ENCODE measurements at places on chromosomes 7 and 10. TPM values are rescaled to one million over a fixed set of nuclear protein-coding genes. Genes with fewer than 3 reads are reported as not detected.

The AKR1C8 gene
- not detected for total RNA-seq

The TMEM229A gene
- total RNA-seq = not detected

The DYNC1I1 gene
- not detected for total RNA-seq

The ABCF2 gene
- 99.0 TPM for total RNA-seq

The HOXA11 gene
- 9.3 TPM for total RNA-seq

The PODXL gene
- total RNA-seq = 0.92 TPM

The SEC61G gene
- 318 TPM for total RNA-seq

The OPALIN gene
- total RNA-seq = not detected

The NRAP gene
- not detected for total RNA-seq

The RARRES2 gene
- 5.0 TPM for total RNA-seq

The ACBD7 gene
- total RNA-seq = 13.1 TPM

The SLC13A1 gene
- total RNA-seq = not detected

The WNT8B gene
- total RNA-seq = 0.44 TPM

The ADRA2A gene
- not detected for total RNA-seq

The EVX1 gene
- total RNA-seq = not detected

The RBM20 gene
- 2.7 TPM for total RNA-seq

The SEMA3C gene
- 12.2 TPM for total RNA-seq

The AGR2 gene
- total RNA-seq = not detected

The AGMO gene
- total RNA-seq = not detected

The CYP26C1 gene
- not detected for total RNA-seq

The MOGAT3 gene
- total RNA-seq = not detected

The TAS2R41 gene
- not detected for total RNA-seq

The SLC39A12 gene
- not detected for total RNA-seq

The MYL7 gene
- not detected for total RNA-seq

The WEE2 gene
- total RNA-seq = not detected

The FAM241B gene
- 27.8 TPM for total RNA-seq

The TMEM225B gene
- total RNA-seq = 0.12 TPM

The NODAL gene
- not detected for total RNA-seq

The GIMAP7 gene
- total RNA-seq = not detected

The YKT6 gene
- total RNA-seq = 96.2 TPM

The ADARB2 gene
- total RNA-seq = not detected

The JCAD gene
- not detected for total RNA-seq

The SLC26A3 gene
- total RNA-seq = not detected

The HDAC9 gene
- 5.6 TPM for total RNA-seq

The MYL10 gene
- 0.17 TPM for total RNA-seq

The CLRN3 gene
- total RNA-seq = not detected

The HABP2 gene
- total RNA-seq = not detected

The MCMBP gene
- total RNA-seq = 31.4 TPM

The ST8SIA6 gene
- 0.64 TPM for total RNA-seq

The PAX4 gene
- total RNA-seq = not detected

The ZNF746 gene
- 24.2 TPM for total RNA-seq

The CUZD1 gene
- total RNA-seq = 1.7 TPM

The CABCOCO1 gene
- total RNA-seq = 0.58 TPM

The TLL2 gene
- 0.44 TPM for total RNA-seq

The ZNF273 gene
- total RNA-seq = 6.3 TPM

The NKX1-2 gene
- 0.06 TPM for total RNA-seq

The SFTPD gene
- not detected for total RNA-seq

The CALY gene
- total RNA-seq = 53.3 TPM

The IGFBP3 gene
- total RNA-seq = 21.6 TPM
